NCI-H82 (cell line): ENCODE measurements at places on chromosomes 6 and 20.

- DNase-seq: no peak
These were observed 1.7 kb upstream of the PRELID3B start for GRCh38 chr20:59044295-59044694.

- DNase-seq: no peak
These were observed 5.4 kb downstream of the RBL1 start for GRCh38 chr20:37090407-37090806.

DNA sequence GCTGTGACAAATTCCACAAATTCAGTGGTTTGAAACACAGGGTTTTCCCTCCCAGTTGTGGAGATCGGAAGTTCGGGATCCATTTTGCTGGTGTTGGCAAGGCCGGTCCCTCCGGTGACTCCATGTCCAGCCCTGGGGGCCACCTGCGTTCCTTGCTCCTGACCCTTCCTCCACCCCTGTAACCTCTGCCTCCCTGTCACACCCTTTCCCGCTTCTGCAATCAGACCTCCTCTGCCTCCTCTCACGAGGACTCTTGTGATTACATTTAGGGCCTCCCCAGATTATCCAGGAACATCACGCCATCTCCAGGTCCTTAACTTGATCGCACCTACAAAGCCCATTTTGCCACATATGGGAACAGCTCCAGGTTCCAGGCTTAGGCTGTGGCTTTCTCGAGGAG is 12.5 kb downstream of the RPS6KA2 start:
- no peak for DNase-seq

GRCh38 chr6:116118608-116119007 is 7.3 kb downstream of the COL10A1 start:
- DNase-seq: no peak

- DNase-seq: no peak
These were observed 125.9 kb upstream of the MLIP start for GRCh38 chr6:53985366-53985765.
